Stimulated activated CD8-positive, alpha-beta memory T cell treated with anti-CD3 and anti-CD28 coated beads, Interleukin-4, amount 100 ng/mL, for 1 hour (primary cell): ENCODE measurements at places on chromosomes 1 and 21.

GRCh38 chr1:9169601-9170137 is 40.8 kb upstream of the GPR157 start:
- DNase-seq = no peak

GRCh38 chr1:209770636-209771415 is 13.5 kb downstream of the C1orf74 start:
- DNase-seq = no peak

GRCh38 chr1:47172782-47173181 is 17.1 kb downstream of the PDZK1IP1 start:
- DNase-seq = no peak

GRCh38 chr21:28112511-28112910 is 880.2 kb downstream of the LTN1 start:
- no peak for DNase-seq

GRCh38 chr1:57296726-57297250 is 127.1 kb downstream of the DAB1 start:
- no peak for DNase-seq

DNA sequence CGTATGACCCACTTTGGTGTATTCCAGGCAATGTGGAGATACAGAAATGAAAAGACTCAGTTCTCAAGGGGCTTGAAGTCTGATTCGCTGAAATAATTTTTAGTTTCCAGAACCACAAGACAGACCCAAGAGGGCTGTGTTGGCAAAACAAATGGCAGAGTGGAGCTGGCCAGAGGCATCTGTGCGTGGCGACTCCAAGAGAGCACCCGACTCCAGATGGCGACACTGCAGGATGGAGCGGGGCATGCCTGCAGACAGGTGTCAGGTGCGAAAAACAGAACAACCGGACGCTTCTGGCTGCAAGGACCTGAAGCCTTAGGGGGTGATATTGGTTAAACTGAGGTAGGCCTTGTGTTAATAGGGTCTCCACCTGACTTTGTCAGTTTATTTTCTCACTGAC is 31.7 kb upstream of the COQ8A start:
- no peak for DNase-seq

DNA sequence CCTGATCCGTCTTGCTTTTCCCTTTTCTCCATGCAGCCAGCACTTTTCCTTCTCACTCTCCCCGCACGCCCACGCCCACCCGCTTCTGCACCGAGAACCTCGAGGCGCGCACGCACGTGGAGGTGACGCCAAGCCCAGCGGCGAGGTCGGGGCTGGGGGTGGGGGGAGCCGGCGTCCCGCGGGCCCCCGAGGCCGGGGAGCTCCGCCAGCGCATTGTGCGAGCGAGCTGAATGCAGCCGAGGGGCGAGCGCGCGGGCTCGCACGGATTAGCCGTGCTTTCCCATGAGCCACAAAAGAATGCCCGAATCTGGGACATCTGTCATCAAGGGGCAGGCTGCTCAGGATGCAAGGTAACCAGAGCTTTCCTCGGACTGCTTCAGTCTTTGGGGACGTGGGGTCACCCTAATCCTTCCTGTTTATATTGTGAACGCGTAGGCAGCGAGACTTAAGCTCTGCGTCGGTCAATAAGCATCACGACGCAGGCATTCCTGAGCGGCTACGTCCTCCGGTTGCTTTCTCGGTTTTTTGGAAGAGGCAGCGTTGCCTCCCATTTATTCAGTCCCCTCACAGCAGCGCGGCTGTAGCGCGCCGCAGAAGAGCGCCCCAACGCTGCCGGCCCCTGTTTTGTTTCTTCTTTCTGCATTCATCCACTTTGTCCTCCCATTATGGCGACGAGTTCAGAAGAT is 67.3 kb upstream of the AKT3 start:
- DNase-seq = no peak

DNA sequence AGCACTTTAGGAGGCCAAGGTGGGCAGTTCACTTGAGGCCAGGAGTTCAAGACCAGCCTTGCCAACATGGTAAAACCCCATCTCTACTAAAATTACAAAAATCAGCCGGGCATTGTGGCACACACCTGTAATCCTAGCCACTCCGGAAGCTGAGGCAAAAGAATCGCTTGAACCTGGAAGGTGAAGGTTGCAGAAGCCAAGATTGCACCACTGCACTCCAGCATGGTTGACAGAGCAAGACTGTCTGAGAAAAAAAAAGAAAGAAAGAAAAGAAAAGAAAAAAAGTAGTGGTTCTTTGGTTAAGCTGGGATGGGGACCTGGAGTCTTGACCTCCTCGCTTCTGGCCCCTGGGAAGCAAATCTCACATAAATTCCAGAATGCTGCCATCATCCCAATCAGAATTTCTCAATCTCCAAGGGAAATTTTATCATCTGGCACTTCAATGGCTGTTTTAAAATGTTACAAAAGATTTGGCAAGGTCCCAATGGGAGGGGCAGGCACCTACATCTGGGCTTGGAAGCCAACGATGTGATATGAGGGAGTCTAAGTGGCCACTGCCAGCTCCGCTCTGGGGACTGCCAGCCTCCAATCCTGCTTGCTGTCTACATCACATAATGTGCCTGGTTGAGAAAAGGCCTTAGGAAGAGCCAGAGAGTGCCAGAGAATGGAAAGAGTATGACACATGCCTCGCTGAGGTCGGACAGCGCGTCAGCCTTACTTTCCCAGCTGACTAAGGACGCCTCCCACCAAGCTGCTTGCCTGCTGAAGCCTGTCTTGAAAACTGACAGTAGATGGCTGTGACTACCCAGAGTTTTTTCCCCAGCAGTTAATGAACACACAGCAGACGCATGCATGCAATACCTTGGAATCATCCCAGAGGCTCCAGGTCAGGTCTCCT is 42.1 kb upstream of the SRP9 start:
- no peak for DNase-seq

DNA sequence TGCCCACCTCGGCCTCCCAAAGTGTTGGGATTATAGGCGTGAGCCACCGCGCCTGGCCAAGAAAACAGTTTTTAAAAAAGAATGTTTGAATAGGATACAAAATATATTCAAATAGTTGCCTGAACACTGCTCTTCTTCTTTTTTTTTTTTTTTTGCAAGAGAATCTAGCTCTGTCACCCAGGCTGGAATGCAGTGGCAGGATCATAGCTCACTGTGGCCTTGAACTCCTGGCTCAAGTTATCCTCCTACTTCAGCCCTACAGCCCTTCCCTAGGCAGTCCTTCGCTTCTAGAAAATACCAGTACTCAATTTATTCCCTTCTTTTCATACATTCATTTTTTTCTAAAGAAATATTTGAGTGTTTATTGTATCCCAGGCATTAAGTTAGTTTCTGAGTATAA is 67.9 kb downstream of the OSBPL9 start:
- DNase-seq = no peak

DNA sequence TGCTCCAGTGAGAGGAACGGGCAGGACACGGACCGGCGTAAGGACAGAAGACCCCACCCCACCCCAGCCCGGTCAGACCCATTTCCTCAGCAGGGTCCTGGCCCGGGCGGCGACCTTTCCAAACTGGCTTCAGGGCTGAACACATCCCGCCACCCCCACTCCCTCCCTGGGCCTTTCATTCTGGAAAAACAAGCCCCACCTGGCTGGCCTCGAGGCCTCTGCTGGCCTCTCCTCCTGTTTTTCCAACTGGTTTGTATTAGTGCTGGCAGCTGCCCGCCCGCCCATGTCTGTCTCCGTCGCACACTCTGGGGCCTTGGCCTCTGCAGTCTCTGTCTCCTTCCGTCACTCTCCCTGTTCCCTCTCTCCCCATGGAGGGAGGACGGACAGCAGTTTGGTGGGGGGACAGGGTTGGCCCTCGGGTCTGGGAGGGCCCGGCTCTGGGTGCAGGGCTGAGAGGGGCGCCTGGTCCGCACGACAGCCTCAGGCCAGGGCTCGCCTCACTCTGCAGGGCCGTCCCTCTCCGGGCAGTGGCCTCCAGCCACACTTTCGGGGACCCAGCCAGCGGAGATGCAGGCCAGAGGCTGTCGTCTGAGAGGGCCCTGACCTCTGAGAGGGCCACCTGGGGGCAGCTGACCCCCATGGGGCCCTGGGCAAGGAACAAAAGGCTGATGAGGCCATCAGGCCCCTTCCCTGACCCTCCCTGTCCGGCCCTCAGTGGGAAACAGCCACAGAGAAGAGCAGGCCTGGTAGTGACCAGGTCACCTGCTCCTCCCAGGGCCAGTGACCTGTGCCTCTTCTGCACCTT is 1.5 kb upstream of the MXRA8 start:
- no peak for DNase-seq

- no peak for DNase-seq
Observed at GRCh38 chr21:35023396-35024070, 25.6 kb downstream of the RUNX1 start.

DNA sequence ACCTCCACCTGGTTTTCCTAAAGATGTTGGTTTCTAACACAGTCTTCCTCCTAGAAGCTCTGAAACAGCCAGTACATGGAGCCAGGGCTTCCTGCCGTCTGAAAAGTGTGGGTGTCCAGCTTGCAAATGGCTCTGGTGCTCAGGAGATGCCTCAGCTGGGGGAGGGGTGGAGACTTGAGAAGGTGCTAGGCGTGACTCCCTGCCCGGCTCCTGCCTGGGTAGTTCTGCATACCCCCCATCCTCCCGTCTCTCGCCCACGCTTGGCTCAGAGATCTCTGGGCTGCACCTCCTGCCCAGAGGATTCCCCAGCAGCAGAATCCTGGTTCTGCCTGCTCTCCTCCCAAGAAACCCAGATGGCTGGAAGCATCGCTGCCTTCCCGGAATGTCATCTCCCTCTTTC is 16.9 kb downstream of the STUM start:
- no peak for DNase-seq

DNA sequence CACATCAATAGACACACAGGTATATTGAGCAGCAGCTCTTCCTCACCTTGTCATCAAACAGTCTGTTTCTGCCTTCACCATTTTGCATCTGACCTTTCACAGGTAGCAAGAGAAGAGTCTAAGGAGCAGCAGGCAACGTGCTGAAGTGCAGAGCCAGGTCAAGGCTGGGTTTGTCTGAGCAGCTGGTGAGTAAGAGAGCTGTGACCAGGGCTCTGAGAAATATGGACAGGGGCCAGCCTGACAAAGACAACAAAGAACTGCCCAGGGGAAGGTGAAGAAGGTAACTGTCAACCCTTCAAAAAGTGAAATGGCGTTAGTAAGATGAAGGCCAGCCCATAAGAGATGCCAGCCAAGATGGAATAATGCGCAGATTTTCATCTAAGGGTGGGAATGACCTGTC is 58.9 kb upstream of the LRRC8D start:
- no peak for DNase-seq

DNA sequence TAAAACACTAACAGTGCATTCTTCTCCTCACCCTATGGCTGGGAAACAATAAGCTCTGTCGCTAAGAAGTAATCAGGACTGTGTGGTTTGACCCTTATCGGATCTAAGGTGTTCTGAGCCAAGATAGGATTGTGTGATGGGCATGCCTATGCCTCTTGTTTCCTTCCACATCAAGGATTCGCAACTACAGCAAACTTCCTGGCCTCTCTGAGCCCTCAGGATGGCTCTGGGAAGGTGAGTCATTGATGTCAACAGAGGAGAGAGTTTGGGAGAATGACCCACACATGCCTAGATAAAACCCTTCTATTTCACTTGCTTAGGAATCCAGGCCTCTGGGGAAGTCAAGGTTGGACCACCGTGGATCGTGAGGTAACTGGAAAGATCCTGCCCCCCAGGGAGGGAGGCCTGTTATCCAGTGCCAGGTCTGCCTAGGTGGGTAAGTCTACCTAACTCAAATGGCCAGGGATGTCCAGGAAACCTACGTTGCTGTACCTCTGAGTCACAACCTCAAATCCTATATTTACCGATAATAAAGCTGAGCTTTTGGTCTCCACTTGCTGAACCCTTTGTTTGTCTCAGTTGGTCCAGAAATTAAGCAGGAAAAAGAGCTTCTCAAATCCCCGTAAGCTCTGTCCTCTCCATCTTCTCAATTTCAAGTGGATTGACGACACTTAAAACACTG is 27.4 kb downstream of the TIAM1 start:
- DNase-seq = no peak

DNA sequence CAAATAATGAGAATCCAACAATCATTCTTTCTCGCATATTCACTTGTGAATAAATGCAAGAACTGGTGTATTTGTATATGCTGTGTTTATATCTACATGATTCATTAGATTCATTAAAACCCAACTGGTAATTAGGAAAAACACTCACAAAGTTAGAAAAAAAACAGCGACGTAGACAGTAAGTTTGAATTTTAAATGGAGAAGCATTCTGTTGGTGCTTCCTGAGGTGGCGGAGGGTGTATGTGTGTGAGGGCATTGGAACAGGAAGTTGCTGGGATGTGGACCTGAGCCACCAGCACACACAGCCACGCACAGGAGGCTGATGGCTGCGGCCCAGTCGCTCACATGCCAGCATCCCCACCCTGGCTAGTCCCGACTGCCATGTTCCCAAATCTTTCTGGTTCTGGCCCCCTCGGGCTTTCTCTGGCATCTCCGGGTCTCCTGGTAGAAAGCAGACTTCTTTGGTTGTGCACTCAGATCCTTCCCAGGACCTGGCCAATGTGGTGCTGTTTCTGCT is 121.6 kb upstream of the IRF2BP2 start:
- no peak for DNase-seq

DNA sequence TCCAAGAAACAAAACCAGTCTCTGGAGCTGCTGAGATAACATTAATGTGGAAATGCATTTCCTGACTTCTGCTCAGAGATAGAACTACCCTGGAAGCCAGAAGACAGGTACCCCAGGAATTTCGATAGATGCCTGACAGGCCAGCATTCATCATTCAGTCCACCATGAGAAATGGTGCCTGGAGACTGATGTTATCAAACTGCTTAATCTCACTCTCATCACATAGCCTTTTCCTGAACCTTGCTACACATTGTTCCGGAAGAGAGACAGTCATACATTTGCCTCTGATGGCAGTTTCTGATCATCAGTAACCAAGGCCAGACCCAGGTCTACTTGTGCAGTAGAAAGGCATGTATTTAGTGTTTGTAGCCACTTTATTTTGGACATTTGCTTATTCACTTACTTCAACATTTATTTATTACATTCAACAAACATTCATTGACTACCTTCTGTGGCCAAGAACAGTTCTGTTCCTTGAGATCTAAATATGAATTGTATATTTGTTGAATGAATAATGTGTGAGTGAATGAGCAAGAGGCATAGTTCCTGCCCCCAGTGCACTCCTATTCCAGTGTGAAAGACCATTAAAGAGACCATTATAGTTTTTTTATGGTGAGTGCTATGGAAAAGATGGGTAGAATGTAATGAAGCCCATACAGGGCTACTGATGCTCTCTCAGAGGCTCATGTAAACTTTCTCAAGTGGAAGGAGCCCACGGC is 485.7 kb downstream of the NUF2 start:
- DNase-seq = no peak

DNA sequence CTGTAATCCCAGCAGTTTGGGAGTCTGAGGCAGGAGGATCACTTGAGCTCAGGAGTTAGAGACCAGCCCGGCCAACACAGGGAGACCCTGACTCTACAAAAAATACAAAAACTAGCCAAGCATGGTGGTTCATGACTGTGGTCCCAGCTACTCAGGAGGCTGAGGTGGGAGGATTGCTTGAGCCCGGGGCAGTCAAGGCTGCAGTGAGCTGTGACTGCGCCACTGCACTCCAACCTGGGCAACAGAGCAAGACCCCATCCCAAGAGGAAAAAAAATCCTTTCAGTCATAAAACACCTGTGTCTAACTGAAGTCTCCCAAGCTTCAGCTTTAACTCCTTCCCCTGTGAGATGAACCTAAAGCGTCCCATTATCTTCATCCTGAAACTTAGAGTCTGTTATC is 33.1 kb upstream of the GOLT1A start:
- no peak for DNase-seq

GRCh38 chr21:43717967-43718871 is 710 bp upstream of the PDXK start:
- DNase-seq = no peak
